ENCODE measurements at places on chromosomes 7 and 10. TPM values are rescaled to one million over a fixed set of nuclear protein-coding genes. Genes with fewer than 3 reads are reported as not detected.

DNA sequence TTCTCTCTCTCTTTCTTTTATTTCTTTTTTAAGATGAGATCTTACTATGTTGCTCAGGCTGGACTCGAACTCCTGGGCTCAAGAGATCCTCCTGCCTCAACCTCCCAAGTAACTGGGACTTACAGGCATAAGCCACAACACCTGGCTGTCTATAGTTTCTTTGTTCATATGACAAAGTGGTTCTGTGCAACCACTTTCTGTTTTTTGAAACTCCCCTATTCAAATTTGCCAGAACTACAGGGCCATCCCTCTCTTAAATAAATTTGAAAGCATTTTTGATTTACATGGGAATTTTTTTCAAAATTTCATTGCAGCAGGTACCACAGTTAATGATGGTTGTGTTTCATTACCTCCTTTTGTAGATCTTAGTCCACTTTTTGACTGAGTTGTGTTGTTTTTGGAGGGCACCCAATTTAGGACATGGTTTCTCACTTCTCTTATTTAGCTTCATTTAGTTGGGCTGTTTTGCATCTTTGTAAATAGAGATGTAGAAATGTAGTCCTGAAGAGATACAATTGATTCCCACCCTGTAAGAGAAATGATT is 119.2 kb downstream of the LRRC4 start:
- peaks cover 11% of the 10 kb centered on the region for H3K4me1 ChIP-seq
- no peak for DNase-seq

Gene DEPP1
- total RNA-seq, result 87.6 TPM

Gene NPSR1
- total RNA-seq, result not detected

DNA sequence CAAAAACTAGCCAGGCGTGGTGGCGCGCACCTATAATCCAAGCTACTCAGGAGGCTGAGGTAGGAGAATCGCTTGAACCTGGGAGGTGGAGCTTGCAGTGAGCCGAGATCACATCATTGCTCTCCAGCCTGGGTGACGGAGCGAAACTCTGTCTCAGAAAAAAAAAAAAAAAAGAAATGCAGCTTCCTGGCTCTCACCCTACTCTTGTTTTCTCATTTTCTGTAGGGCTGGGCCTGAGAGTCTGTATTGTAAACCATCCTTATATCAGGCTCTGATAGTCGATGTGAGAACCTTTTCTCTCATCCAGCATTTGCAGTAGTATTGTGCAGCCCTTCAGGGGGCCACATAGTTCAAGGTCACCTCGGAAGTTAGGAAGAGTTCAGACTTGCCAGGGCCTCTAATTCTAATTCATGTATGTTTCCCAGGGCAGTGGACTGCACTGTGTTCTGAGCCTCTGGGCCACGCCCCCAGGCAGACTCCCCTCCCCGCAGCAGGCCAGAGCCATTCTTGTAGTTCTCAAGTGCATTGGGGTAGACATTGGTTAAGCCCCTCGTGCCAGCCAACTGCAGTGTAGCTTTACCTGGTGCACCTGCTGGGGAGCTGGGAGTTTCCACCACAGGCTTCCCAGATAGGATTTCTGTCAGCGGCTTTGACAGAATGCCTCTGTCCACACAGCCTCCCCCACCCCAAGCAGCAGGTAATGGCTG is 38.3 kb upstream of the PDCD4 start:
- H3K4me3 ChIP-seq, result no peak overlapping the region
- DNase-seq, result no peak
- H3K36me3 ChIP-seq, result no peaks in the 10 kb centered on the region
- H3K4me1 ChIP-seq, result no peaks in the 10 kb centered on the region
- peaks cover 6% of the 10 kb centered on the region for H3K27me3 ChIP-seq

DNA sequence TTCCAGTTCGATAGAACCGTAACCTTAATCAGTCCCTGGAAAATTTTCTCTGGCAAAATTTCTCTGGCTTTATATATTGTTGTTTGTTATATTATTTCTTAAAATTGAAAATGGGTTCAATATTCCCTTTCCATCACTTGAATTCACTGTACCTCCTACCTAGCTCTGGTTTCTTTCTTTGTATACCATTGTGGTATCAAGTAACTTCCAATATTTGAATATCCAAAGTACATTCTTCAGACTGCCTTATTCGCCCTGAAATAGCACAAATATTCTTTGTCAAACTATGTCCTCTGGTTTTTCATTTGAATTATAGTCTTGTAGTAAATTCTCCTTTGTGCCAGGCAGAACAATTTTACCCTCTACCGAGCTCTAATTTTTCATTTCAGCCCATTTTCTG is 541.6 kb downstream of the REEP3 start:
- no peak overlapping the region for H3K27ac ChIP-seq
- no peak overlapping the region for H3K4me3 ChIP-seq
- no peak for DNase-seq
- no peaks in the 10 kb centered on the region for H3K27me3 ChIP-seq

DNA sequence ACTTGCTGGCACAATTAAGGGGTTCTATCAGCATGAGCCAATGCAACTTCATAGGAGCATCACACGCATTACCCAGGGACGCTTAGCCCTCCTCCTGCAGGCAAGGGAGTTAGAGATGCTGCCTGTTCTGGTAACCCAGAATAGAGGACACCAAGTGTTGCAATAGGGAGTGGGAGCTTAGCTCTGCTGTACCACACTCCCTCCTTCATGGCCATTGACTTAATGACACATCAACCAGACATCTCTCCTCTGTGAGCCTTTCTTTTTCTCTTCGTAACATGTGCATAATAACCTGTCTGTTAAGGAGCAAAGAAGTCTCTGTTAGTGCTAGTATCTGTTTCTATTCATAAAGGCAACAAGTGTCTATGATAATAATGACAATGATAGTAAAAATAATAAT is 282.4 kb downstream of the SORCS3 start:
- H3K27ac ChIP-seq, result no peak overlapping the region
- no peak for DNase-seq
- no peaks in the 10 kb centered on the region for H3K36me3 ChIP-seq
- no peak overlapping the region for H3K4me3 ChIP-seq
- H3K27me3 ChIP-seq, result no peaks in the 10 kb centered on the region
- H3K4me1 ChIP-seq, result no peaks in the 10 kb centered on the region

DNA sequence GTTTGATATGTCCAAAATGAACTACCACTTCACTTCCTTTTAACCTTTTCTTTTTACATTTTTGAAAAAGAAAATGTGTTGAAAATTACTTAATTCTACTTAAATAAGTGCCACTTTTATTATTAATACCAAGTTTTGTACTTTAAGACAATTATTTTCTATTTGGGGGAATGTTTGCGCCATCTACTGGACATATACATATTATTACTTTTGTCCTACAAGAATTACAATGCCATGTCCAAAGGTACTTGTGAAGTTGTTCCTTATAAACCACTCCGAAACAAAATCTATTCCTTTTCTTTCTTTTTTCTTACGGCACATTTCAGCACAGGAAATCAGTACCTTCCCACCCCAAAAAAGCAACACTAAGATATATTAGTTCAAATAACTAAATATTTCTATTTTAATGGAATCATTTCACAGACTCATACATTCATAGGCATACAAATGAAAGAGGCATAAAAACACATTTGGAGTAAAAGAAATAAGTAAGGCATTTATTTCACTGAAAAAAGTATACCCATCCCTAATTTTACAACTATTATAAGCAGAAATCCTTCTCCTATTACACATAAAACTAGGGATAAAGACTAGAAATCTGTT is 169.9 kb downstream of the RNF133 start:
- H3K27me3 ChIP-seq, result no peaks in the 10 kb centered on the region
- no peaks in the 10 kb centered on the region for H3K4me1 ChIP-seq
- H3K36me3 ChIP-seq, result no peaks in the 10 kb centered on the region
- DNase-seq, result no peak

DNA sequence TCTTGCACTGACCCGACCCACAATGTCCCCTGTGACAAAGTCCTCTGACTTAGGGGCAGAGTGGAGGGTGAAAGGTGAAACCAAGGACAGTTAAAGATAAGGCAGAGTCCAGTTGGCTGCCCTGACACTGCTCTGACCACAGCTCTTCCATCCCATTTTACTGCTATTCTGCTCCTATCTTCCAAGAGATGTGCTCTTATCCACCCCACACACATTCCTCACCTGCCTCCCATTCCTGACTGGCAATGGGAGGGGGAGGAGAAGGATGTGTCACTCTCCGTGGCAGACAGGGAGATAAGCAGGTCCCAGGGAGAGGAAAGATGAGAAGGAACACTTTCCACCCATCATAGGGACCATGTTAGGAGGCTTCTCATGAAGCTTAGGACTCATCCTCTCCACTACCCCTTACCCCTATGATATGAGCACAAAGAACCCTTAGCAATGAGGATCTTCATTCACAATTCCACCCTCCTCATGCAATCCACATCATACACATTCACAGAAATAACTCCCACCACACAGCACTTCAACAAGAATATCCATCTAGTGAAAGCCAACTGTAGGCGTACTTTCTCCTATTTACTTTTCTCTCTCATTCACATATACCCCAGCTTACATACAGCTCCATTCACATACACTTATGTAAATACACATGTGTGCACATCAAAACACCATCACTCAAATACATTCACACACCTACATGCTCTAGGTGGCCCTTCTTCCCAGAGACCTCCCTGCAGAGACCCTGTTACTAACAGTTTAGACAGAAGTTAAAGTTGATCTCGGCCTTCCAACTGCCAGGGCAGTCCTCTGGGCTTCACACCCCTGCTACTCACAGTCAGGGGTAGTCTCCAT is 6.6 kb downstream of the SYNPO2L start:
- H3K4me3 ChIP-seq, result peak overlapping the region; percentile 81
- no peaks in the 10 kb centered on the region for H3K36me3 ChIP-seq
- peak; percentile 88 for DNase-seq
- H3K4me1 ChIP-seq, result peaks cover 35% of the 10 kb centered on the region

DNA sequence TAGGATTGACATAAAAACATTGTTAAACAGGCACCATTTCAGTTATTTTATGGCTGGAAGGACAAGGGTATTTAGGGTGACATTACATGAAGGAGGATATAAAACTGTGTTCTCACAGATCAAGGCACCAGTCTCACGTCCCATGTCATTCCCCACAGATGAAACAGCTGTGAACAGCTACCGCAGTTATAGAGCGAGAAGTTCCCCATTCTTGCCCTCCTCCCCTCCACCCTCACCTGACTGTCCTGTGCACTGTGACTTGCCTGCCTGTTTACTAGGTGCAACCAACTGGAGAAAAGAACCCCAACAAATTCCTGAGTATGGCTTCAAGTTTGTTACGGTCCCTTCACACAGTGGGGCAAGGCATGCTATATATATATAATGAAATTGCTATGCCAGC is 141.6 kb downstream of the SND1 start:
- no peaks in the 10 kb centered on the region for H3K27me3 ChIP-seq
- H3K4me3 ChIP-seq, result no peak overlapping the region
- no peak overlapping the region for H3K27ac ChIP-seq
- no peak for DNase-seq

- no peaks in the 10 kb centered on the region for H3K27me3 ChIP-seq
- H3K4me3 ChIP-seq, result no peak overlapping the region
- DNase-seq, result no peak
- no peaks in the 10 kb centered on the region for H3K4me1 ChIP-seq
- no peak overlapping the region for H3K27ac ChIP-seq
Observed at GRCh38 chr7:79968894-79969293, 165.7 kb upstream of the GNAI1 start.

- DNase-seq, result peak; percentile 78
- peak overlapping the region; percentile 88 for H3K4me3 ChIP-seq
- H3K27ac ChIP-seq, result no peak overlapping the region
- H3K36me3 ChIP-seq, result no peaks in the 10 kb centered on the region
- H3K4me1 ChIP-seq, result peaks cover 26% of the 10 kb centered on the region
- H3K27me3 ChIP-seq, result no peaks in the 10 kb centered on the region
Observed at GRCh38 chr7:100539436-100540006, 518 bp downstream of the AGFG2 start.

DNA sequence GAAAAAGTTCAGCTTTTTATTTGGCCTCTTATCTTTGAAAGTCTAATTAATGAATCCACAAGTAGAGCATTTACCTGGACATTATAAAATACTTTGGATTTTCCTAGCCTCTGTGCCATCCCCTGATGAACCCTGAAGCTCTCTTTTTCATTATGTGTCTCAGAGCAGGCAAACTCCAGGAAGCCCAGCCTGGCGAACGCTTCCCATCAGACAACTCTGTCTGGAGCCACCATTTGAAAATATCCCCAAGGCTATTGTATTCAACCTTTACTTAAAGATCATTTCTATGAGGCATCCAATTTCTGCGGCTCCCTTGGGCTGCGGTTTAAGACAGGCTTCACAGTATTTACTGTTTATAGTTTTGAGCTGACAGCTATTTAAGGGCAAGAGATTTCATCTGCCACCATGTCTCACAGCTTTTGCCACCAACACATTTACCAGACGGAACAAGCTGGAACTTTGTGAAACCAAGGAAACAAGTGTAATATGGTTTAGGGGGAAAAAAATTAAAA is 257.2 kb upstream of the GLI3 start:
- peak; percentile 29 for DNase-seq
- no peaks in the 10 kb centered on the region for H3K36me3 ChIP-seq
- H3K4me1 ChIP-seq, result peaks cover 26% of the 10 kb centered on the region
- peaks cover 18% of the 10 kb centered on the region for H3K27me3 ChIP-seq

DNA sequence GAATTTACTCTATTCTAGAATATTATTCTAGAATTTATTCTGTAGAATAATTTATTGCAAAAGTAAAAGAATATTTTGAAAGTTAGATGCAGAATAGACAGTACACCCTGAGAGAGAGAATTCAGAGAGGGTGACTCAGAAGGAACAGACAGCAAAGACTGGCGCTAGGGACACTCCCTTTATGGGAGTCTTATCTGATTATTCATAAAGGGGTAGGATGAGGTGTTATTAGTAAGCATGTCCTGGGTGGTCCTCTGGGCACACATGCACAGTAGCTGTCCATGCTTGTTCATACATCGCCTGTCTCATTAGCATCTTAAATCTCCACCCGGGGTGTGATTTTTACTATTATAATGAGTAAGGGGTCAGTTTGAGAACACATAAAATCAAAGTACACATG is 100.1 kb downstream of the XPNPEP1 start:
- H3K27ac ChIP-seq, result no peak overlapping the region
- no peaks in the 10 kb centered on the region for H3K4me1 ChIP-seq
- H3K27me3 ChIP-seq, result no peaks in the 10 kb centered on the region
- H3K36me3 ChIP-seq, result no peaks in the 10 kb centered on the region
- no peak overlapping the region for H3K4me3 ChIP-seq

- peaks cover 66% of the 10 kb centered on the region for H3K4me1 ChIP-seq
- H3K27ac ChIP-seq, result peak overlapping the region; percentile 91
- no peaks in the 10 kb centered on the region for H3K27me3 ChIP-seq
- DNase-seq, result no peak
- peaks cover 38% of the 10 kb centered on the region for H3K36me3 ChIP-seq
Observed at GRCh38 chr7:22860337-22860736, 37.7 kb upstream of the TOMM7 start.

Gene CCL24
- total RNA-seq, result not detected

GRCh38 chr7:31890198-31890597 is 180.0 kb downstream of the PDE1C start:
- no peak overlapping the region for H3K27ac ChIP-seq
- no peaks in the 10 kb centered on the region for H3K36me3 ChIP-seq
- no peak overlapping the region for H3K4me3 ChIP-seq
- no peaks in the 10 kb centered on the region for H3K27me3 ChIP-seq
